ENCODE measurements at places on chromosomes 1 and 21. TPM values are rescaled to one million over a fixed set of nuclear protein-coding genes. Genes with fewer than 3 reads are reported as not detected.

Gene HIPK1
- total RNA-seq = 21.6 TPM

Gene DNAJC28
- 0.42 TPM for total RNA-seq

Gene MMEL1
- not detected for total RNA-seq

Gene AKR7A2
- total RNA-seq = 82.9 TPM

Gene AGT
- total RNA-seq = not detected

Gene ATP6V1G3
- total RNA-seq = not detected

Gene RGS13
- total RNA-seq = not detected

Gene HSPA6
- total RNA-seq = 0.19 TPM

Gene TRIM67
- not detected for total RNA-seq

Gene OR10Z1
- not detected for total RNA-seq

Gene OR2AK2
- total RNA-seq = not detected

Gene ANKRD65
- total RNA-seq = 24.3 TPM

Gene KIF17
- 0.21 TPM for total RNA-seq

Gene CHI3L1
- total RNA-seq = 0.09 TPM

Gene CR1
- total RNA-seq = not detected

Gene AGO1
- total RNA-seq = 15.8 TPM

Gene WNT3A
- 0.14 TPM for total RNA-seq

Gene CFAP45
- 0.09 TPM for total RNA-seq

Gene PGLYRP3
- total RNA-seq = 6.0 TPM

Gene PTGS2
- total RNA-seq = 37.9 TPM

Gene SLC2A5
- total RNA-seq = 0.42 TPM

Gene GBP7
- total RNA-seq = not detected

Gene RCSD1
- not detected for total RNA-seq

Gene MXRA8
- total RNA-seq = 4.9 TPM

Gene CACNA1S
- total RNA-seq = not detected

Gene TP73
- total RNA-seq = 9.5 TPM

Gene DYNLT5
- total RNA-seq = not detected

Gene F13B
- total RNA-seq = not detected

Data from airway epithelial cell (primary cell).